Muscle of arm (tissue), 14 donors: ENCODE measurements at places on chromosomes 3 and 15.

DNA sequence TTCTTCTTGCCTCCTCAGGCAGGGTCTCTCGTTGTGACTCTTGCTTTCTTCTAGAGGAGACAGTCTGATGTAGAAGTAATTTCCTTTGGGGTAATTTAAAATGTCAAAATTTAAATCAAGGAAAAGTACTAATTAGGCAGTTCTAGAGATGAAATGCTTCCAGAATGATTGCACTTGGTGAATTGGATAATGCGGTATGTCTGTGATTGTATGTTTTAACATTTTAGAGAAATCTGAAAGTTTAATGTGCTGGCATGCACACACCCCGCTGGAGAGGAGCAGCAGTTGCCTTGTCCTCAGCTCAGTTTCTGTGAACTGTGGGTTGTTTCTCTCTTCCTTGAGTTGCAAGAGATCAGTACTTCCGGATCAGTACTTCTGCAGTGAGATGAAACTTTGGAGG is 322.9 kb upstream of the CTDSPL start:
- DNase-seq = no peak

- no peak for DNase-seq
Observed at GRCh38 chr3:118180853-118181252, 853.8 kb downstream of the IGSF11 start.

GRCh38 chr15:78676424-78677110 is 35.6 kb upstream of the CHRNB4 start:
- DNase-seq = no peak

GRCh38 chr3:184259878-184260723 is 1.3 kb downstream of the CAMK2N2 start:
- no peak for DNase-seq

DNA sequence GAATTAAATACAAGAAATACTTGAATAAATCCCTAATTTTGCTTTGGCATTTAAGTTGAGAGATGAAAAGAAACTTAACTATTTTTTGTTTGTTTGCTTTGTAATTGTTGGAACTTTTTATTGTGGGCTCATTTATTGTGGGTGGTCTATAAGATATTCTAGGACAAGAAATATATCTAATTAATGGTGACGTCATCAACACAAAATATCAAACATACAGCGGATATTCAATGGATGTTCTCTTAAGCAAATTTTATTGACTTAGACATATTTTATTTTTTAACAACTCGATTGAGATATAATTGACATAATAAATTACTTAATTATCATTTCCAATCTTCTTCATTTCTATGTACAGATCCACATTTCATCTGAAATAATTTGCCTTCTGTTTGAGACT is 30.0 kb downstream of the SYNPR start:
- no peak for DNase-seq

- DNase-seq = no peak
Observed at GRCh38 chr15:89781891-89782618, 5.9 kb downstream of the MESP2 start.

GRCh38 chr15:86799226-86799625 is 719.6 kb downstream of the AGBL1 start:
- no peak for DNase-seq

DNA sequence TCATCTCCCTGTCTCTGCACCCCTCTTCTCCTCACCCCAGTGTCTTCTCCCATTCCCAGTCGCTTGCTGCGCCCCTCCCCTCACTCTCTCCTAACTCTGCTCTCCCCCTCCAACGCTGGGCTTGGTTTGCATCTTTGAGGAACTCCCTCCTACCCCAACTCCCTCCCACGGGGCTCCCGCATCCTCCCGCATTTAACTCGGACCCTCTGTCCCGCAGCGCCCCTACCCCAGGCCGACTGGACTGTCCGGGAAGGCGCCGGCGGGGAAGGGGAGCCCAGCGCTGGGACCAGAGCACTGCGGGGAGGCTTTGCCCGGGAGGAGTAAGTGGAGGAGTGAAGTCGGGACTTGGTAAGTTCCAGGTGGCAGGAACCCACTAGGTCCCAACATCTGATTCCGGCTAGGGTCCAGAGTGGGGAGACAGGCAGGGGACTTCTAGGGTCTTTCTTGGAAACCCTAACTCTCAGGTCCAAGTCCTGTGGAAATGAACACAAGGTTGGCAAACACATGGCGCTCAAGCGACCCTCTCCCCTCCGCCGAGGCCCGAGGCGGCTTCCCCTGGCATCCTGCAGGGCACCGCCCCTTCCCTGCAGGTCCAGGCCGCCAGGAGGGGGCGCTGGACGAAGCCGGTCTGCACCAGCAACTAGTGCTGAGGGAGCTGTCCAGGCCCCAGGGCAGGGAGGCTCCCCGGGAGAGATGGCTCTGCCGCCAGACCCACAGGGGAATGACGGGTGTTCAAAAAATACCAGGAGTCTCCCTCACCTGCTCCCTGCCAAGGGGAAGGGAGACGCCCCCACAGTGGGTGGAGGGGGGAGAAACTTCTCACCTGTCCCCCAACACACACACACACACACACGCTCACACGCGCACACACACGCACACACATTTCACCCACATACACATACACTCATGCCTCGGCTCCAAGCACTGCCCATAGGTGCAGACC is 53.2 kb downstream of the LHFPL4 start:
- DNase-seq = peak; percentile 7

GRCh38 chr3:72380711-72381493 is 467.3 kb downstream of the SHQ1 start:
- DNase-seq = no peak

GRCh38 chr3:156710429-156710828 is 36.0 kb downstream of the TIPARP start:
- no peak for DNase-seq

GRCh38 chr3:20240154-20240883 is 54.3 kb upstream of the SGO1 start:
- no peak for DNase-seq

GRCh38 chr3:119557877-119558269 is 1.5 kb downstream of the CD80 start:
- no peak for DNase-seq

DNA sequence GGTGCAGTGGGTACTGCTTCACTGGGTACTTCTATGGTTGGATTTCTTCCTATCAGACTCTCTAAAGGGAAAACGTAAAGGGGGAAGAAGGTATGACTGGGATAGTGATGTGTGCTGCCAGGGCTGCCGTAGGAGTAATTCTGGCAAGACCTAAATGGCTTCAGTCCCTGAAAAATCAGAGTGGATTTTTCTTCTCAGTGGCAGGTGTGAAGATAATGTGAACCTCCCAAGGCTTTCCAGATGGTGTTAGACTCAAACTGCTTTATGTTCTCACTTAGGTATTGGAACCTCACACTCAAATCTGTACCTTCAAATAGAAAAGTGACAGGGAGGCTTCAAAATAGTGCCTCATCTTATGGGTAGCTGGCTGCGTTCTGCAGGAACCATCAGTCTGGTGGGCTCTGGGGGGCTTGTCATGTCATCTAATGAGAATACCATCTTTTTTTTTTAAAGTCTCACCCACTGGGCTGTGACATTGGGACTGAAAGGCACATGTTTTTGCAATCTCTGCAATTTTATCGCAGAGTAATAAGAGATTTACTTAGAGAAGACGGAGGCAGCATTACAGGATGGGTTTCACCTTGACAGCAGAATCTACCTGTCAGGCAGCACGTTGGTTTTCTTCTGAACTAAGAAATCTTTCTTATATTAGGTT is 28.5 kb downstream of the MINDY4B start:
- no peak for DNase-seq

GRCh38 chr15:48814286-48814685 is 3.4 kb upstream of the CEP152 start:
- DNase-seq = no peak

GRCh38 chr3:21502656-21503055 is 248.4 kb downstream of the ZNF385D start:
- DNase-seq = no peak

DNA sequence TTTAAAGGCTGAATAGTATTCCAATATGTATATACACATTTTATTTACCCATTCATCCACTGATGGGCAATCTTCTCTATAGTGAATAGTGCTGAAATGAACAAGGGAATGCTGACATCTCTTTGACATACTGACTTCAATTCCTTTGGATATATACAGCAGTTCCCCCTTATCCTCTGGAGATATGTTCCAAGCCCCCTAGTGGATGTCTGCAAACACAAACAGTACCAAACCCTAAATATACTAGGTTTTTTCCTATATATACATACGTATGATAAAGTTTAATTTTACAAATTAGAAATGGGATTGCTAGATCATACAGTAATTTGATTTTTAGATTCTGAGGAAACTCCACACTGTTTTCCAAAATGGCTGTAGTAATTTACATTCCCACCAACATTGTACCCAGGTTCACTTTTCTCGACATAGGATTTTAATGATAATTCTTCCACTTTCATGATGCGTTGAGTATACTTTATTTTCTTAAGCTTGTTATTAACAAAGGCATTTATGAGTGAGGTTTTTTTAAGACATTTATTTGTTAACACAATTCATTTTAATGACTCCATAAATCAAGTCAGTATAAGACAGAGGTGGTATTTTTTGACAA is 38.2 kb downstream of the VPS13C start:
- no peak for DNase-seq

- DNase-seq = no peak
Observed at GRCh38 chr3:66480666-66481065, 20.2 kb downstream of the LRIG1 start.

- no peak for DNase-seq
Observed at GRCh38 chr15:62344806-62345539, 179.9 kb upstream of the C2CD4B start.

DNA sequence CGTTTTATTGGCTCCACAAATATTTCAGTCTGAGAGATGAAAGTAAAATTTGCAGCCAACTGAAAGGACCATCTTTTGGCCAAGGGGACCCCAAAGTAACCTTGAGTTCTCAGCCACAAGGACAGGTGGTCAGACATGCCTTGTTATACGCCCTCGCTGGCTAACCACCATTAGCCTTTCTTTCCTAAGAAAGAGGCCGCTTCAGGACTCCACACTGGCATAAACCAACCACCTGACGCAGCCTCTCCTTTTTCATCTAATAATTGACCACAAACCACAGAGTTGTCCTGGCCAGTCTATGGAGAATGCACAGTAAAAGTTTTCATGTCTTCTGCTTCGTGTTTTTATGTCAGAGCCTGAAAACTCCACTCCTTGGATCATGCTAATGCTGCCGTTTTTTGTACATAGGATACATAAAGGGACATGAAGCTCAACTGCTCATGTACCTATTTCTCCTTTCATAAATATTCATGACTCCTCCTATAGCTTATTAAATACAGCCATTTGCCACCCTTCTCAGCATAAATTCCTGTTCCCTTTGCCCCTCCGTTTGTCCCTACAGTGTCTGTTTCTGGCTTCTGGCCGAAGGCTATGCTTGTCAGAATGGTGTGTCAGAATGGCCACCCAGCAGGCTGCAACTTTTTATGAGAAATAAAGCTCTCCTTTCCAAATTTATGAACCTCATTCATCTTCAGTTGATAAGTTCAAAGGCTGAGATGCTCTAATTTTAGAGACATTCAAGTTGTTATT is 374.1 kb upstream of the RBMS3 start:
- no peak for DNase-seq

GRCh38 chr3:58572013-58572633 is 5.1 kb downstream of the FAM107A start:
- DNase-seq = no peak

- DNase-seq = no peak
Observed at GRCh38 chr3:43747641-43748040, 56.9 kb downstream of the ABHD5 start.

DNA sequence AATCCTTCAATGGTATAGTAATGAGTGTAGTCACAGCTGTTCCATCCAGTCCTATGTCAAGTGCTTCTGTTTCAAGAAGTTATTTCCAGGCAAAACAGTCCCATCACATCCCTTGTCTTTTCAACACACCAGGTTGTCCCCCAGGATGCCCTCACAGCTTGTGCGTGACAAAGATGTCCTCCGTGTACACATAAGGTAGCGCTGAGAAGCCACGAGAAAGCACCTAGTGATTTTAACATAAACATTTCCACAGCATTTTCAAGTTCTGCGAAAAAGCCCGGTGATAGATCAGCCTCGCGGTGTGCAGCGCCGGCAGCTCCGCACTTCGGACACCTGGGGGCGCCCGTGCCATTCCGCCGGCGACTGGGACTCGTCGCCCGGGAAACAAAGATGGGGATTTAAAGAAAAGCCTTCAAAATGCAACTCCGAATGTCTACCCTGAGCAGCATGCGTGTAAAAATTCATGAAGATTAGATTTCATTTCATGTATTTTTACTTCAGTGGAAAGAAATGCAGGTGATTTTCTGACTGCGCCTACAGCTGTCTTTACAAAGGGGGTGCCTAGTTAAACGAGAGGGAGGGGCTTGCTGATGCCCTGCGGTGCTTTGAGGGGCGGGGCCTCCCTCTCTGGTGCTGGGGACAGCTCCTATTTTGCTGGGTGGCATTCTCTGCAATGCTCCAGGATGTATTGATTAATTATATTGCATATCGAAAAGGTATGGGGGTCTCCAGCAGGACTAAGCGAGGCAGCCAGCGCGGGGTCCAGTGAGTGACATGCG is 49.9 kb downstream of the KY start:
- peak; percentile 71 for DNase-seq

- no peak for DNase-seq
Observed at GRCh38 chr3:134362221-134362620, 12.0 kb downstream of the AMOTL2 start.

DNA sequence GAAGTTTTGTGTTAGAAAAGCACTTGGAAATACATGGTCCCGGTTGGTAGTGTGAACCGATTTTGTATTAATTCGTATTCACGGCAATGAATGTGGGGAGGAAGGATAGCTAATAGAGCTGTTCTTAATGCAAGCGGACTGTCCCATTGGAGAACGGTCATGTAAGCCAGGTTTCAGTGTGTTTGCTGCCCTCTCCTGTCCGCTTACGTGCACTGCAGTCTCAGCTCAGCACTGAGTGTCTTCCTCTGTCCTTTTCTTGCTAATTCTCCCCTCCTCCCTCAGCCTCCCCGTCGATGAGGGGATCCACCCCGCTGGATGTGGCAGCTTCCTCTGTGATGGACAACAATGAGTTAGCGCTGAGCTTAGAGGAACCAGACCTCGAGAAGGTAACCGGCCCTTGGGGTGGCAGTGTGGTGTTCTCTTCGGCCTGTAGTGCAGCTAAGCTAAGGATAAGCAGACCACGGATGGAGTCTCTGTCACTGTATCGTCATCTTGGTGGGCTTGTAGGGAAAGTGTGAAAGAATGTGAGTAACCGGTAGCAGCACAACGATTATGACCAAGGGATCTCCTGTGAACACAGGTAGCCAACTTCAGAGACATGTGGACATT is 267.5 kb upstream of the CHRM5 start:
- peak; percentile 81 for DNase-seq

DNA sequence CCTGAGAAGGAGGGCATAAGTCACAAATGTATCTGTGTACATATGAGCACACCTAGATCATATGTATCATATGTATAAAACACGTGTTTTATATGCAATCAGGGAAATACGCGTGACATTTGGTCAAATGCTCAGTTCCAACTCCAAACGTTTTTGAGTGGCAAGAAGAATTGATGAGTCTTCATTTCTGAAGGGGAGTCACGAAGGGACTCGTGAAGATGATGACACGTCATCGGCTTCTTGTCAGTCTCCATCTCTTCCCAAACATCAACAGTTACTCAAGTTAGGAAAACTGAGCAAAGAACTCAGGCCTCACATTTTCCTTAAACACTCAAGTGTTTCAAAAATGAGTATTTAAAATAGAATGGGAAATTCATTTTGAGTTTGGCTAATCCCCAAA is 79.4 kb downstream of the B3GNT5 start:
- no peak for DNase-seq

- no peak for DNase-seq
Observed at GRCh38 chr3:74129056-74129455, 485.4 kb downstream of the CNTN3 start.
